ENCODE measurements at places on chromosomes 1 and 21.

DNA sequence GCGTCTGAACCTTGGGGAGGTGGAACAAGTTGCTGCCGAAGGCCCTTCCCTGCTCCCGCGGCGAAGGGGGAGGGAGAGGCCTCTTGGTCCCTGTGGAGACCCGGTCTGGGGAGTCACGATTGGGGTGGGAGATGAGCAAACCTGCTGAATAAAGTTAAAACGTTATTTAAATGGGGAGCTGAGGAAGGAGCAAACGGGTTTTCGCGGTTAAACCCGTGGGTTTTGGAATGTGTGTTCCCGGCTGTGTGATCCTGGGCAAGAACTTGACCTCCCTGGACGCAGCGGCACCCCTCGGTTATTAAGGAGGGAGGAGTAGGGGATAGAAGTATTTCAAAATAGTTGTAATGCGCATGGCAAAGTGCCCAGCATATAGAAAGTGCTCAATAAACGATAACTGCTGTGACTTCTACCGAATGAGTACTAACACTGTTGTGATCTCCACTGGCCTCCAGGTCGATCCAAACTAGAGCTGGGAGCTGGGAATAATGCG is 3.4 kb downstream of the FAM110D start:
- H3K4me1 ChIP-seq = peaks cover 45% of the 10 kb centered on the region
- H3K27ac ChIP-seq = no peak overlapping the region
- peak; percentile 66 for DNase-seq
- peaks cover 73% of the 10 kb centered on the region for H3K27me3 ChIP-seq
- H3K36me3 ChIP-seq = no peaks in the 10 kb centered on the region
- H3K4me3 ChIP-seq = peak overlapping the region; percentile 66

DNA sequence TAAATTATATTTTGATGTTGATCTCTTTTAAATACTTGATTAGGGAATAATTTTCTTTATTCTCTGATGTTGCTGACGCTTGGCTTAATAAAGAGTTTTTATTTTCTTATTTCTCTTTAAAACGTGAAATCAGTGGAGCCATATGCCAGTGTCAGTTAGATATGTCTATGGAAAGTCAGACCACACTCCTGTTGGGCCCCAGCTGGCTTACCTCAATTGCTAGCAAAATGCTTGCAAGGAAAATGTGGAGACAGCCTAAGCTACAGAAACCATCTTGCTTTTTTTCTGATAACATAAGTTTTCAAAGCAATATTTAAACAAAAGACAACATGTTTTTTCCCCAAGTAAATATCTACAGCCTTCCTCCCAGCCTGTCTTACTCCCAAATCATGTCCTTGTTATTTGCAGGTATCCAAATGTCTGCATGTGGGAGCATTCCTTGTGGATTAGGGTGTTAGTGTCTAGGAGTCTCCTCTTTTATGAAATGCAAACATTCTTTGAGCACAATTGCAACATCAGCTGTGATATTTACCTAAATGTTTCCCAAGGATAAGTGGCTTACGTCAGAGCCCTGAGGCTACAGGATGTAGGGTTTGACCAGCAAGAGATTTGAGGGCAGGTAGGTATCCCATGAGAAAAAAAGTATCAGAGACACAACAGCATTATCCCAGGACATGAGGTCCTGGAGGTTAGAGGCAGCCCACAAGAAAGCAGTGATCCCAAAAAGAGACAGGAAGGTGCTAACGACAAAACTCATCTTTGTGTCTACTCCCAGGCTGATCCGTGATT is 117.2 kb upstream of the KCNJ15 start:
- no peaks in the 10 kb centered on the region for H3K4me1 ChIP-seq
- no peak overlapping the region for H3K27ac ChIP-seq
- H3K36me3 ChIP-seq = no peaks in the 10 kb centered on the region
- no peaks in the 10 kb centered on the region for H3K27me3 ChIP-seq
- no peak for DNase-seq
- H3K4me3 ChIP-seq = no peak overlapping the region

GRCh38 chr1:43706598-43707189 is 642 bp upstream of the ST3GAL3 start:
- no peaks in the 10 kb centered on the region for H3K4me1 ChIP-seq
- no peaks in the 10 kb centered on the region for H3K27me3 ChIP-seq
- H3K27ac ChIP-seq = peak overlapping the region; percentile 72

DNA sequence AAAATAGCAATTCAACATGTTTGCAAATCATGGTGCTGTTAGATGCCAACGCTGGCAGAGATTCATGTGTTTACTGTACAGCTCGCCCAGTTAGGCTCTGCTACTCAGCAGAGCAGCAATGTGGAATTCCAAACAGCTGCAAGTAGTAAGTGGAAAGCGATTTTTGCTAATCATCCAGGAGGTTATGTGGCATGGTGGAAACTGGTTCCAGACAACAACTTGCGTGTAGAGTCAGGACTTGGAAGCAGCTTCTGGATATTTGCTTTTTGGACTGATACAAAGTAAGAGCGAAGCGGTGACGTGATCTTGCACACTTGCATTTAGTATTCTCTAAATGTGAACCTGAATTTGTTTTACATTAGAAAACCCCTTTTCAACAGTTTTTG is 27.1 kb upstream of the HHAT start:
- no peaks in the 10 kb centered on the region for H3K27me3 ChIP-seq
- no peak overlapping the region for H3K4me3 ChIP-seq
- no peak overlapping the region for H3K27ac ChIP-seq
- H3K4me1 ChIP-seq = no peaks in the 10 kb centered on the region
- no peak for DNase-seq
- no peaks in the 10 kb centered on the region for H3K36me3 ChIP-seq

- no peak overlapping the region for H3K4me3 ChIP-seq
- no peaks in the 10 kb centered on the region for H3K4me1 ChIP-seq
- no peak overlapping the region for H3K27ac ChIP-seq
Observed at GRCh38 chr1:157894613-157895165, 53.1 kb upstream of the CD5L start.

GRCh38 chr21:36255663-36256062 is 64.3 kb upstream of the MORC3 start:
- DNase-seq = no peak
- H3K36me3 ChIP-seq = no peaks in the 10 kb centered on the region
- H3K27me3 ChIP-seq = no peaks in the 10 kb centered on the region

- H3K27ac ChIP-seq = no peak overlapping the region
- no peaks in the 10 kb centered on the region for H3K36me3 ChIP-seq
- no peak for DNase-seq
- H3K4me3 ChIP-seq = no peak overlapping the region
Observed at GRCh38 chr1:25620211-25620610, 3.6 kb downstream of the MAN1C1 start.

DNA sequence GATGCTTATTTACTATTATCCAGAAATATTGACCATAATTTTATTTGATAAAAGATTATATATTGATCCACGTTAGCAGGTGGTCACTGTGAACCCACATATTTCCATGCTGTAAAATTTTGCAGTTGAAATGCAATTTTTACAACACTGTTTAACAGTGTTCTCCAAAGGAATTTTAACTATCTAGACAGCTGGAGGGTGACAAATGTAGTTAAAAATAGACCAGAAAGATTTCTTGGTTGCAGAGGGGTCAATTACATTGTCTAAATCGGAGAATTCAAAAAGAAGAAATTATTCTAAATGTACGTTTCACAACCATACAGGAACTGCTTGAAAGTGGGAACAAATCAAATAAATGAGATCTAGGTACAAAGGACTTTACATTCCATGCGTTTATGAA is 625.2 kb upstream of the NCAM2 start:
- H3K4me3 ChIP-seq = no peak overlapping the region
- no peak overlapping the region for H3K27ac ChIP-seq
- no peak for DNase-seq
- H3K27me3 ChIP-seq = no peaks in the 10 kb centered on the region

- no peaks in the 10 kb centered on the region for H3K36me3 ChIP-seq
- H3K4me3 ChIP-seq = peak overlapping the region; percentile 86
- no peak overlapping the region for H3K27ac ChIP-seq
- no peak for DNase-seq
Observed at GRCh38 chr1:200671235-200671786, 1.6 kb upstream of the DDX59 start.

DNA sequence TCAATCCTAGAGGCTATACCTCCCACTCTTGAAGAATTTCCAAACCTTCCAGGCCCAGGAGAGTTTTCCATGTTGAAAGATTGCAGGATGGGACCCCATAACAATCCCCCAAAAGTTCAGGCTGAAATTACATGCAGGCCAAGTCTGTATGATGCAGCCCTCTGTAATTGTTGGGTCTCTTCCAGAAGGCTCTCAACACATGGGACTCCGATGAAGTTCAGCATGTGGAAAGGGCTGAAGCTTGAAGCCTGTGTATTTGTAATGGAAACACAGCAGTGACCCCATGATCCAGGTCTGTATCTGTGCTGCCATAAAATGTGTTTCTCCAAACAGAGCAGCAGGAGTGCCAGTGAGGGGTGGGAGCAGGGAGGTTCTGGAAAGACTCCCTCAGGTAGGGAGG is 202.5 kb upstream of the LYPLAL1 start:
- no peak for DNase-seq
- no peaks in the 10 kb centered on the region for H3K36me3 ChIP-seq
- no peak overlapping the region for H3K27ac ChIP-seq
- no peaks in the 10 kb centered on the region for H3K27me3 ChIP-seq
- H3K4me3 ChIP-seq = no peak overlapping the region
- H3K4me1 ChIP-seq = no peaks in the 10 kb centered on the region

DNA sequence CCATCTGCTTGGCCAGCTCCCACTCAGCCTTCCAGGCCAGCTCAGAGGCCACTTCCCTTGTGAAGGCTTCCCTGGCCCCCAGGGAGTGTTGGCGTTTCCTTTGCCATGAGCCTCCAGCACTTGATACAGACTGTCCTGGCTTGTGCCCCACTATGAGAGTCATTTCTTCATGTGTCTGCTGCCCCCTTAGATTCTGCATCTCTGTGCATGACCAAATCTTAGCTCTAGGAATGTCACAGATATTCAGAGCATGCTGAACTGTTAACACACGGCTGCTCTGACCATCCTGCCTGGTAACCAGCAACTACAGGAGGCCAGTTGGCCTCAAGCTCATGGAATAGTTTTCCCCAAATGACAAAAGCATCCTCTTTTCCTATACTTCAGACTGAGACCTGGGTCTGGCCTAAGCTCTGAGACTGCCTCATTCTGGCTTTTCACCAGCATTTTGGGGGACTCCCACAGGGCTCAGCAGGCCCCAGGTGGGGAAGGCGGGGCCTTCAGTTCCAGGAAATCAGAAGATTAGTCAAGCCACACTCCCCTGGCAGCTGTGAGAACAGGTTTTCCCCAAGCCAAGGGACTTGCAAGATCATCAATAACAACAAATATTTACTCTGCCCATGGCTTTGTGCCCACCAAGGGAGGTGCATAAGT is 182.6 kb upstream of the EDN2 start:
- peaks cover 8% of the 10 kb centered on the region for H3K27me3 ChIP-seq
- H3K4me3 ChIP-seq = no peak overlapping the region
- no peak for DNase-seq
- no peaks in the 10 kb centered on the region for H3K4me1 ChIP-seq
- no peak overlapping the region for H3K27ac ChIP-seq
- no peaks in the 10 kb centered on the region for H3K36me3 ChIP-seq

GRCh38 chr1:212966616-212967015 is 16.3 kb downstream of the VASH2 start:
- no peaks in the 10 kb centered on the region for H3K27me3 ChIP-seq
- peaks cover 70% of the 10 kb centered on the region for H3K36me3 ChIP-seq
- H3K27ac ChIP-seq = no peak overlapping the region
- DNase-seq = no peak
- H3K4me1 ChIP-seq = peaks cover 5% of the 10 kb centered on the region

DNA sequence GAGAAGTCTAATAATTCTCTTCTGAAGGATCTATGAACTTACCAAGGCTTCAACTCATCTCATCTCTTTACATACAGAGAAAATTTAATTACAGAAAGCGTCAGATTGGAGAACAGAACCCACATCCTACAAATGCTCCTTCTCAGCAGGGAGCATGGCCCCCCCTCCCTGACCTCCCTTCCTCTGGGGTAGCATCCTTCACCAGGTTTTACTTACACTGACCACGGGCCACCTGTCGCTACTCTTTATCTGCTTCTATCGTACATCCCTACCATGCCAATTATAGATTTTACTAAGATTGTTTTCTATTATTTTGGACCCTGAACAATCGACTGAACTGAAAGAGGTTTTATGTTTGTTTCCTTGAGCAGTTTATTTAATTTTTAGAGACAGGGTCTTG is 25.8 kb downstream of the RIPPLY3 start:
- no peak for DNase-seq
- peaks cover 1% of the 10 kb centered on the region for H3K27me3 ChIP-seq
- H3K36me3 ChIP-seq = no peaks in the 10 kb centered on the region

- no peaks in the 10 kb centered on the region for H3K27me3 ChIP-seq
- H3K27ac ChIP-seq = no peak overlapping the region
- H3K4me3 ChIP-seq = no peak overlapping the region
- no peaks in the 10 kb centered on the region for H3K4me1 ChIP-seq
- no peak for DNase-seq
Observed at GRCh38 chr1:91314643-91315042, 90.0 kb downstream of the HFM1 start.

DNA sequence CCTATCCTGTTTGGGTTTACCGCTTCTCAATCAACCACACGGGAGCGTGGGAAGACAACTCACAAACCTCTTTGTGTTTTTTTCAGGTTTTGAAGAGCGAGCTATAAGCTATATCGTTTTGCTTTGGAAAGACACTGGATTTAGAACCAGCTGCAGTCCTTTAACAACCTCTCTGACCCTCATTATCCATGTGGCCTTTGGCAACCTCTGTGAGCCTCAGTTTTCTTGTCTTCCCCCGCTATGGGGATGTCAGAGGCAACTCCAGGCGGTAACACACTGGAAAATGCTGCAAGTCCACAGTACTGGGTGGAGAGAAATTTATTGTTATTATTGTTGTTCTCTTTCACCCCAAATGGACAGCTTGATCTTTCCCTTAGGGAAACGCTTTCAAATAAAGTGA is 100.0 kb downstream of the ETS2 start:
- no peak overlapping the region for H3K27ac ChIP-seq
- H3K4me1 ChIP-seq = peaks cover 4% of the 10 kb centered on the region
- no peaks in the 10 kb centered on the region for H3K36me3 ChIP-seq
- no peak overlapping the region for H3K4me3 ChIP-seq

- H3K36me3 ChIP-seq = no peaks in the 10 kb centered on the region
- no peak for DNase-seq
- H3K4me3 ChIP-seq = no peak overlapping the region
- H3K27me3 ChIP-seq = no peaks in the 10 kb centered on the region
Observed at GRCh38 chr1:243712242-243712641, 137.8 kb downstream of the AKT3 start.

GRCh38 chr1:92803140-92803887 is 18.4 kb upstream of the EVI5 start:
- H3K27ac ChIP-seq = no peak overlapping the region
- H3K27me3 ChIP-seq = no peaks in the 10 kb centered on the region
- DNase-seq = no peak
- no peaks in the 10 kb centered on the region for H3K36me3 ChIP-seq
- H3K4me1 ChIP-seq = no peaks in the 10 kb centered on the region

DNA sequence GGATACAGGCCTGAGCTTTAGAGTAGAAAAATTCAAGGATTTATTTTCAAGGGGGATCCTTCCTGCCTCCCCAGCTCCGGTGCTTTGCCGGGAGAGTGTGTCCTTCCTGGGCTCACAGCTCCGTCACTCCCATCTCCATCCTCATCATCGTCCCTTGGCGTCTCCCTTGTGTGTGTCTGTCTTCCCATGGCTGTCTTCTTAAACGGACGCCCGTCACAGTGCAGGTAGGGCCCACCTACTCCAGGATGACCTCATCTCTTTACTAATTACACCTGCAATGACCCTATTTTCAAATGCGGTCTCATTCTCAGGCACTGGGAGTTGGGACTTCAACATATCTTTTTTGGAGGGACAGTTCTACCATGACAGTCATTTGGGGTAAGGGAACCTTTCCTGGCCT is 320.3 kb upstream of the C1orf174 start:
- DNase-seq = no peak
- H3K36me3 ChIP-seq = no peaks in the 10 kb centered on the region
- H3K27me3 ChIP-seq = no peaks in the 10 kb centered on the region
- no peak overlapping the region for H3K27ac ChIP-seq
